Stimulated activated naive CD4-positive, alpha-beta T cell treated with Interleukin-2 at 50 U/mL for 16 hours (primary cell): ENCODE measurements at places on chromosomes 3 and 15.

DNA sequence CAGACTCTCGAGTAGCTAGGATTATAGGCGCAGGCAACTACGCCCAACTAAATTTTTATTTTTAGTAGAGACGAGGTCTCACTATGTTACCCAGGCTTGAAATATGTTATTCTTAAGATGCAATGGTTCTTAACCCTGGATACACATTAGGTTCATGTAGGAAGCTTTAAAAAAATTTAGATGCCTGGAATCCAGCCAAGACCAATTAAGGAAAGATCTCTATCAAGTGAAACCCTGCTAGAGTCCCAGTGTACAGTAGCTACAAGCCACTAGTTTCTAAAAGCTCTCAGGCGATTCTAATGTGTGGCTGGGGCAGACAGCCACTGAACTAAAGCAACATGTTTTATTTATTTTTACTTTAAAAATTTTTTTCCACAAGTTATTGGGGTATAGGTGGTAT lies 33.2 kb downstream of the TRIM69 start:
- DNase-seq, result no peak

DNA sequence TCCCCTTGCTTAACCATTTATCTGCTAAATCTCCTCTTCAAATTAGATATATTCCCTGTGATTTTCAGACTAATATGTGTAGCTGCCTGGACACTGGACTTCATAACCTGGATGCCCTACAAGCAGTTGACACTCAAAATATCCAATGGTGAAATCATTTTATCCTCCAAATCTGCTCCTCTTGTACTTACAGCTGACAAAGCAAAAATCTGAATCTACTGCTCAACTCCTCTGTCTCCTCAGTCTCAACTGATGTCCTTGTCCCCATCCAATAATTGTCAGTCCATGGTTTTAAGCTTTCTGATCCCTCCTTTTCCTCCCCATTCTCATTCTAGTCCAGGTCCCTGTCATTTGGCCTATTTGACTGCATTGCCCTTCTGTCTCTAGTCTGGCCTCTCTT lies 411.8 kb downstream of the TBC1D5 start:
- DNase-seq, result no peak

DNA sequence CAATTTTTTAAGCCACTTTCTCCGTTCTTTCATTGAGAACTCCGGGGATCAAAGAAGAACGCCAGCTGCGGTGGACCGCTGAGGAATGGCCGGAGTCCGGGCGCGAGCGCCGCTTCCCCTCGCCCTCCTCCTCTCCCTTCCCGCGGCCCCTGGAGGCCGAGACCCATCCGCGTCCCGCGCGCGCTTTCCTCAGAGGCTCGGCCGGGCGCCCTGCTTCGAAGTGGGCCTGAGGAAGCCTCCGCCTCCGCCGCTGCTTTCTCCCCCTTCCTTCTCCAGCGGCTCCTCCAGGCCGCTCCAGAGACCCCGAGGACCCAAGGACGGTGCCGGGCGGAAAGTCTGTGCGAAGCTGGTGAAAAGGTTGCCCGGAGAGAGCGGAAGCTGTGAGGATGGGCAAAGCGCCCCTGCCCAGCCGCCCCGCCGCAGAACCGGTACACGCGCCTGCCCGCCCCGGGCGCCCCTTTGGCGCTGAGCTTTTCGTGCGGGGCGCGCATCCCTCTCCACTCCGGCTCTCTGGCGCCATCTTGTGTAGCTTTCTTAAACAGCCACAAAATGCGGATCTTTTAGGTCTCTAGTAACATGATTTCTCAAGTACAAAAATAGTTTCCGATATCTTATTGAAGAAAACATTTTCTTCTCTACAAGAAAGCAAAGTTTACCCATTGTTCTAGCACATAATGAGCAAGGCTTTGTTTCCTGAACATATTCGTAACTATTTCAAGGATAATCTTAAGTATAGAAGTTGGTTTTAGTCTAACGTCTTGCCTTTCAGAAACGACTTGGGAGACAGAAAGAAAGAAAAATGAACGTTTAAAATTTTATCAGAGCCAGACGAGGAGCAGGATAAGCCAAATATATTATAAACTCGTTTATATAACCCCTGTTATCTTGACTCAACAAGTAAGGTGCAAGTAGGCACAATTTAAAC lies 59.2 kb upstream of the FAM174B start:
- peak; percentile 56 for DNase-seq

GRCh38 chr3:183924956-183925355 lies 40.3 kb upstream of the PARL start:
- DNase-seq, result no peak

DNA sequence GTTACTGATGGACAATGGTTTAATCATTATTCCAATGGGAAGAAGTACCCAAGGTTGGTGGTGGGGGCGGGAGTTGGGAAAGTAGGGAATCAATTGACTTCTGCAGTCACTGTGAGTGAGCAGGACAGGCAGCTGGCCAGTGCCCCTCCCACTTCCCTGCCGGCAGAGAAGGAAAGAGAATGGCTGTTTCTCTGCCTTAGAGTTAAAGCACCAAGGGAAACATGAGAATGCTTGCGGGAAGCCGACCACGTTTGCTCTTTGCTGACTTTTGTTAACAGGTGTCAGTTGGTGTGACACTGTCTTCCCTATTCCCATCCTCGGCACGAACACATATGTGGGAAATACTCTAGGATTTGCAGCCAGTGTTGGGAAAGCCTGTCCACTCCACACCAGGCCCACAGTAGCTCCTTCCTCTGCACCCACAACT lies 33.5 kb upstream of the MFSD1 start:
- no peak for DNase-seq

GRCh38 chr3:39414421-39414907 lies 7.9 kb downstream of the RPSA start:
- DNase-seq, result no peak

DNA sequence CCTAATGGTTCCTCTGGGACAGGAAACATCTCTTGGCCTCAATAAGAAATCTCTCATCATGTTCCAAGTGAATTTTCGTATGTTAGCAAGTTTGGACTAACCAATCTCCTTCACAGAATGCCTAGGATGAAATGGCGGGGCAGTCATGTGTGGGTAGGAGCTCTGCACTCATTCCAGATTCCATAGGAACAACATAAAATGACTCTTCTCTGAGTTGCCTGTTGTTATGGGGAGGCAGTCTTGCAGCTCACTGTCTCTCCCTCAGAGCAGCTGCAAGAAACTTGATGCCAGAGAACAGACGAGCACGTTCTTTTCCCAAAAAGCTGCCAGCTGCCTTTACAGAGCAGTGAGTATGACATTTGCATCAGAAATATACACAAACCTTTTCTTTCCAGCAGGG lies 34.1 kb downstream of the SPATA12 start:
- DNase-seq, result no peak

- DNase-seq, result no peak
Observed at GRCh38 chr15:60583194-60583593, 104.3 kb upstream of the ICE2 start.

DNA sequence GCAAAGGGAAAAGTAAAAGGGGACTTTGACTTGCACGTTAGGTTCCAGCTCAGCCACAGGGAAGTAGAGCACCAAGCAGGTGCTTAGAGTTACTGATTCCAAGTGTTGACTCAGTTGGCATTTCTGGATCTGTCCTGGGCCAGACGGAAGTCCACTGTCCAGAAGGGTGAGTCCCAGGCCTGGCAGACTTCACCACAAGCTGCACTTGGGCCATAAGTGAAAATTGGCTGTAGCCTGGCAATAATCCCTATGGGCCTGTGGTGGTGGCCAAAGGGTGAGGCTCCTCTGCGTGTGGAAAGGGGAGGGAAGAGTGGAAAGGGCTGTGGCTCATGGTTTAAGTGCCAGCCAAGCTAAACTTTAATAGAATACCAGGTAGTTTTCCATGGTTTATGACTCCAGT lies 121.5 kb downstream of the DTWD1 start:
- DNase-seq, result no peak

- no peak for DNase-seq
Observed at GRCh38 chr3:11300970-11301369, 28.8 kb downstream of the ATG7 start.

GRCh38 chr3:126417981-126418530 lies 23.3 kb downstream of the CFAP100 start:
- DNase-seq, result no peak

GRCh38 chr3:10306156-10306555 lies 13.4 kb upstream of the GHRL start:
- DNase-seq, result no peak

DNA sequence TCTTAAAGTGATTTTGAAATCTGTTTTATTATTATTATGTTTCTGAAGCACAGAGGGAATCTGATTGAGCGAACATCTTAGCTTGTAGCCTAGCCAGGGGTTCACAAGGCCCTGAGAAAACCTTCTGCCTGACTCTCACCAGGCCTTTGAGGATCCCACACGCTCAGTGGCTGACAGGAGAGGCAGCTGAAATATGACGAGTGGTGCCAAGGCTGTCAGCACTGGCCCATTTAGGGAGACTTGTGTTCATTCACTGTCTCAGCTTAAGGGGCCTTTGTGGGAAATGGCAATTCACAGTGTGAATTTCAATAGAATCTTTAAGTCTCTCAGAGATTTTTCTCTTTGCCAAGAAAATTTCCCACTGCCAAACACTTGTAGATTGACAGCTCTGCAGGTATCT lies 770.9 kb downstream of the TUSC7 start:
- no peak for DNase-seq

- no peak for DNase-seq
Observed at GRCh38 chr3:42752441-42752840, 20.6 kb downstream of the CCDC13 start.

DNA sequence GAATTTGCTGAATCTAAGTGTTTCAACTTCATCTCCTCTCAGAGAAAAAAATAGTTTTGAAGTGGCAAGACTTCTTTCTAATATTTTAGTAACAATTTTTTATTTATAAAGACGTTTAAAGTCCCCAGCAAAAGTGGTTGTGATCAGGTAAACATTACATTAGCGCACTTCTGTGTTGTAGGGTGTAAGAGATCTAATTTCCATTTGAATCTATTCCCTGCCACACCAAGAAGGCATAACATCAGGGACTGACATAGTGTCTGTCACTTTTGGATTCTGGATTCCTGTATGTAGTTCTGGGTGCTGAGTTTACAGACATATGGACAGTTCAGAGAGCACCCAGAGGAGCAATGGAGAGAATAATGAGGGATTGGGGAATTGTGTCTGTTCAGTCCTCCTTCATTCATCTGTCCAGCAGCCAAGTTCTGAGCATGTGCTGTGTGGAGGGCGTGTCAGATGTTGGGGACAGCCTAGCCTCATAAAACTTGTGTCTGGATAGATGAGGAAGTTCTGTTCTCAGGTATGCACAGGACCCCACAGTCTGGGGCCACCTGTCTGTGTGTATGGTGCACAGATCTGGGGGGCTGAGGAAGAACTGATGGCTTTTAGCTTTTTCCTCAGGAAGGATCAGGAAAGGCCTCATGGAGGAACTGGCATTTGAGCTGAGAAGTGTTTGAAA lies 65.6 kb downstream of the MAP2K5 start:
- DNase-seq, result no peak

DNA sequence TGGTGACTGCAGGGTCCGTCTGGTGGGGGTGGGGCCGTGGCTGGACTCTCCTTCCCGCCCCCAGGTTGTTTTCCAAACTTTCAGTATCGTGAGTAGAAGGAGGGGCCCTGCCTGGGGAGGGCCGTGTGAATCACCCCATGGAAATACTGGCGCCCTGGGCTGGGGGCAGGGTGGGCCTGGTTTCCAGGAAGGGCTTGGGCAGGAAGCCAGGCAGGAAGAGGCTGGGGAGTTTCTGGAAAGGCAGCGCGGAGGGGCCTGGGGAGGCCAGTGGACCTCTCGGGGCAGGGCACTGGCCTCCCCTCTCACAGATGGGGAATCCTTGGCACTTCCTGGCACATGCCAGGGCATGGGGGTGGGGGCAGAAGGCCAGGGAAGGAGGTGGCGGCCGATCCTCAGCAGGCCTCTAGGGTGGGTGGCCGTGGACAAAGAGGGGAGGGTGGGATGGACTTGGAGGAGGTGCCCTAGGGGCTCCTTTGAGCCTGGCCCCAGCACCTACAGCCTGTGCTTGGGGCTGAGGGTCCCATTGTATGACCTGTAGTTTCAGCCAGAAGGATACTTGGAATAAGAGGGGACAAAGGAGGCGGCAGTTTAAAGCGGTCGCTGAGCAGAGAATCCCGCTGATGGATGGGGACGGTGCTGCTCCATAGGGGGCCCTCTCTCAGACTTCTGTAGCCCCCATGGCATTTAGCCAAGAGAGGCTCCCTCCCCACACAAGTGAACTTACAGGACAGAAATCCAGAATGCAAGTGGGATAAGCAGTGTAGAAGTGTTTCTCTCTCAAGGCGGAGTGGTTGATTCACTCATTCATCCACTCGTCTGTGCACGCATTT lies 56.5 kb upstream of the GATA2 start:
- DNase-seq, result no peak

GRCh38 chr3:54863366-54863765 lies 64.5 kb downstream of the LRTM1 start:
- no peak for DNase-seq

- no peak for DNase-seq
Observed at GRCh38 chr15:61076598-61077170, 152.4 kb downstream of the RORA start.

GRCh38 chr3:143121241-143122088 lies 1.9 kb downstream of the CHST2 start:
- peak; percentile 38 for DNase-seq

DNA sequence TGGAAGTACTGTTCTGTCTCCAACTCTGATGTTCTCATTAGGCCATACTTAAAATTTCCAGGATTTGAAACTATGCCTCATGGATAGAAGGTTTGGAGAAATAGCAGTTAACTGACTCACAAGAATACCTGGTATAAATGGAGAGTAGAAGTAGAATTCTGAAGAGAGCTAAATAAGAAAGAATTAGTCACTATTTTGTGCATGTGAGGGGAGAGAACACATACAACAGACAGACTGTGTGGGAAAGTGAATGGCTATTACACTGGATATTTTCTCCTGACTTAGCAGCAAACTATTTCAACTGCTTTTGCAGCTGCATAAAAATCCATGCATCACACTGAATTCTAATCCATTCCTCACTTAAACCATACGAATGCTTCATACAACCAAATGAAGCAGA lies 71.3 kb downstream of the C3orf70 start:
- DNase-seq, result no peak

- DNase-seq, result no peak
Observed at GRCh38 chr3:64110071-64110470, 86.8 kb upstream of the PSMD6 start.

DNA sequence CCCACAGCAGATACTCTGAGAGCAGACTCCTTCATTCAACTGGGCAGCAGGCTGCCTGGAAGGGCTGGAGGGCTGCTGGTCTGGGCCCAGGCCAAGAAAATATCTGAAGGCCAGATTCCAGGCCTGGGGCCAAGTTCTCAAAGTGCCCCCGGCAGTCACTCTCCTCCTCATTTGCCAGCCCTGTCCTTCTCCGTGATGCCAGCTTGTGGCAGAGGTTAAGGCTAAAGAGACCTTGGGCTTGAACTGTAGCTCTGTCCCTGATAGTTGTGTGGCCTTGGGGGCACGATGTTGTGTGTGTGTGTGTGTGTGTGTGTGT lies 39.0 kb downstream of the FAM3D start:
- no peak for DNase-seq

DNA sequence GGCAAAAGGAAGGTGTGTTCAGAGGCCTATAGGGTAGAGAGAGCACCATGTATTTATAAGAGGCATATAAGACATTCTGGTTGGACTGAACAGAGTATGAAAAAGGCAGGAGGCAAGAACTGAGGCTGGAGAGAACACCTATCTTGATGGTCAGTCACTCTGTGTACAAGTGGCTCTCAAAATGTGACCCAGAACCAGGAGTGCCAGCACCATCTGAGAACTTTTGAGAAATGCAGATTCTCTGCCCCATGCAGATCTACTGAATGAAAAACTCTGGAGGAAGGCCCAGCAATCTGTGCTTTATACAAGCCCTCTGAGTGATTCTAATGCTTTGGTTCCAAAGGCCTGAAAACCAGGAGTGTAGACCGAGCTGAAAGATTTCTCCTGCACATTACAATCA lies 324.0 kb upstream of the IL12A start:
- no peak for DNase-seq

- no peak for DNase-seq
Observed at GRCh38 chr3:141625506-141625905, 112.6 kb upstream of the RNF7 start.
